ENCODE measurements at places on chromosomes 13 and 19. TPM values are rescaled to one million over a fixed set of nuclear protein-coding genes. Genes with fewer than 3 reads are reported as not detected.

Gene C19orf38
- 1.9 TPM for polyA plus RNA-seq

Gene TPTE2
- polyA plus RNA-seq, result not detected

Gene CACNG8
- polyA plus RNA-seq, result 4.3 TPM

DNA sequence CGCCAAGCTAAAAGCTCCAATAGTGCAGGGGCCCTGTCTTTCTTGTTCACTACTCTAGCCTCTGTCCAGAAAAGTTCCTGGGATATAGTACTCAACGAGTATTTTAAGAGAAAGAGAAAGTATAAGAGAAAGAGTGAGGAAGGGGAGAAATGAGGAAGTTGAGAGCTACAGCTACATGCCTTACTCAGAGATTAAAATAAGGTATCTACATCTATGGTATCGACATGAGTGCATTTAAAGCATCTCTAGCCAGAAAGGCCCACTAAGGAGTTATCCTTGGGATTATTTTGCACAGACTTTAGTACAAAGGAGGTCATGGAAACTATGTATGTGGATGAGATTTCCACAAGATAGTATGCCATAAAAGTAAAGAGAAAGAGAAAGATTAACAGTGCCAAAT, 28.5 kb downstream of the MYCBP2 start:
- DNase-seq, result no peak

Gene TTC9B
- polyA plus RNA-seq, result 25.0 TPM

DNA sequence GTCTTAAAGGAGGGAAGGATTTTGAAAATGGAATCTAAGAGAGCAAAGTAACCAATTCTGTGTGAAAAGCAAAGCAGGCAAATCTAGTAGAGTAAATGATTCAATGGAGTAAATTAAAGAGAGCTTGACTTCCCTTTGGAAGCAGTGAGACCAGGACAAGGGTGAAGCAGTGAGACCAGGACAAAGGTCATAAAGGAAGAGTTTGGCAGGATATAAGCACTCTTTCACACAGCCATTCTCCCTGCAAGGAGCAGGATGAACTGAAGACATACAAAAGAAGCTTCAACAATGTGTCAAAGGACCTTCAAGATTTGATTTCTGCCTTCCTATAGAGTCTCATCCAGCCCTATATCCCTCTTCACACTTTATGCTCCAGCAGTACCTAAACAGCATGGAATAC, 123.8 kb downstream of the ENOX1 start:
- no peak for DNase-seq

DNA sequence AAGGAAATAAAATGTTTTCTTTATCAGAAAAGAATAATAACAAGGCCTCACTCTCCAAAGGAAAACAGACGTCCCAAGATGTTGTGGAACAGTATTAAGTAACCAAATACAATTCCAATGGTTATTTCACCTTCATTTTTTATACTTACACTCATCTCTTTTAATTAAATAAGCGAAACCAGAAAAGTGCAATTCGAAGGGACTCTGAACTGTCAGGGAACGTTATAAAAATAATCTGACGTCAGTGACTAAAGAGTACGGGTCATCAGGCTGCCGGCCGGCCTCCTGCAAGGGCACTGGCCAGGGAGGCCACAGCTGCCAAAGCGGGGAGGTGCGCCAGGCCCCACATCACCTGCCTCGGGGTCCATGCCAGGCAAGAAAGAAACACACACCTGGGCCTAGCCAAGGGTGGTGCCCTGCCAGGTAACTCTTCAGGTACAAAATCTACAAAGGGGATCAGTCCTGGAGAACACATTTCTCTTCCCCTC, 61.2 kb downstream of the CDADC1 start:
- DNase-seq, result no peak

- DNase-seq, result no peak
Observed at GRCh38 chr19:38015216-38015615, 108.2 kb downstream of the SIPA1L3 start.

GRCh38 chr19:28862238-28862637, 350.7 kb downstream of the UQCRFS1 start:
- DNase-seq, result no peak

Gene LHFPL6
- polyA plus RNA-seq, result 26.4 TPM

Gene DAND5
- 0.56 TPM for polyA plus RNA-seq

DNA sequence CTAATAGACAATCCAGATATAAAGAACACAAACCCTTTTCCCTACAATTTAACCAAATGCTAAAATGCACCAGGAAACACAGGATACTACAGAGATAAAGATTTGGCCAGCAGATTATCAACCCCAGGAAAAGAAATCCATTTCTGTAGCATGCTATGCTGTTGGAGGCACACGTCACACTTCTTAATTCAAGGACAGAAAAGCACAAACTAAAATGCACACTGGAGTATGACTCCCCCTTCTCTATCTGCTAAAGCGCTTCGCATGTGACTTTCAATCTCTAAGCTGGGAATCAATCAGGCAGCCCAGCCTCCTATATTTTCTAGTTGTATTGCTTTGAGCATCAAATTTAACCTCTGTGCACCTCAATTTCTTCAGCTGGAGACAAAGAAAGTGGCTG, 22.2 kb downstream of the ABCC4 start:
- DNase-seq, result no peak

Gene PEAK3
- not detected for polyA plus RNA-seq

Gene PSG1
- not detected for polyA plus RNA-seq

DNA sequence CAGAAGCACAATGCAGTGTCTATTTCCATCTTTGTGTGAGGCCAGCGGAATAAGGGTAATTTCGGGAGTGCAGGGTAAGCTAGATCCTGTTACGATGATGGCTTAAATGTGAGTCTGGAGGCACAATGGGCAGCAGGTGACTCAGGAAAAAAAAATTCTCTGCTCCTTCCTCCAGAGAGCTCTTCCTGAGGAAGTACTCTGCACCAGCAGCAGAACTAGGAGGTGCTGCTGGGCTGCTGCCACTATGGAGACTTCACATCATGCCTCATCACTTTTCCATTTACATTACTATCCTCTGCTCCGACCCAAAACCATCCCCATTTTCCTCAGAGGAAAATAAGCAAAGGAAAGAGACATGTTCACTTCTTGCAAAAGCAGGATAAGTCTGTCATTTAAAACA, 282.0 kb downstream of the DNAJC15 start:
- DNase-seq, result no peak

- no peak for DNase-seq
Observed at GRCh38 chr19:43457809-43458208, 7.6 kb downstream of the LYPD3 start.

DNA sequence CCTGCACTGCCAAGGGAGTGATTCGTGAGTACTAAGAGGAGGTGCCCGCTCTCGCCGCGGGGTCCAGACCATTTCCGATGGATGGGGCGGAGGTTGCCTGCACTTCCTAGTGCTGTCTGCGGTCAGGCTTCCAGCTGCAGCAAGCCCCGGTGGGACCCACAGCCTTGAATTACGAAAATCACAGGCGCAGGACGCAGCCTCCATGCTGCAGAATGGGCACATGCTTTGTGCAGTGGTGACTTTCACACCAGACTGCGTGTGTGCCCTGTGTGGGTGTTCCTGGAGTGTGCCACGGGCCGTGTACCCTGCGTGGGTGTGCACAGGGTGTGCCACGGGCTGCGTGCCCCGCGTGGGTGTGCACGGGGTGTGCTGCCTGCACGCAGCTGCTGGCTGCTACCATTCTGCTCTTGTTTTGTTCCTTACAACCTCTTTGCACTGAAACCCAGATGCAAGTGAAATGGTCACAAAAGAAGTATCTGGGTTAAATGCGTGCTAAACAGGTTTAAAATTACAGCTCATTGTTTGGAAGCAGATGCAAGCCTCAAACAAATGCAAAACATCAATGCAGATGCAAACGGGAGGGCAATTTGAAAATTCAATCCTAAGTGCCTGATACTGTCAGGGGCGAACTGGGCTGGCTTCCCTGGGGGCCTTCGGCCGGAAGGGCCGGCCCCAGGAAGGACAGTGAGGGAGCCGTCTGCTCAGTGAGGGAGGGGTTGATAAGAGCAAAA, 221.2 kb upstream of the SOX1 start:
- peak; percentile 39 for DNase-seq

DNA sequence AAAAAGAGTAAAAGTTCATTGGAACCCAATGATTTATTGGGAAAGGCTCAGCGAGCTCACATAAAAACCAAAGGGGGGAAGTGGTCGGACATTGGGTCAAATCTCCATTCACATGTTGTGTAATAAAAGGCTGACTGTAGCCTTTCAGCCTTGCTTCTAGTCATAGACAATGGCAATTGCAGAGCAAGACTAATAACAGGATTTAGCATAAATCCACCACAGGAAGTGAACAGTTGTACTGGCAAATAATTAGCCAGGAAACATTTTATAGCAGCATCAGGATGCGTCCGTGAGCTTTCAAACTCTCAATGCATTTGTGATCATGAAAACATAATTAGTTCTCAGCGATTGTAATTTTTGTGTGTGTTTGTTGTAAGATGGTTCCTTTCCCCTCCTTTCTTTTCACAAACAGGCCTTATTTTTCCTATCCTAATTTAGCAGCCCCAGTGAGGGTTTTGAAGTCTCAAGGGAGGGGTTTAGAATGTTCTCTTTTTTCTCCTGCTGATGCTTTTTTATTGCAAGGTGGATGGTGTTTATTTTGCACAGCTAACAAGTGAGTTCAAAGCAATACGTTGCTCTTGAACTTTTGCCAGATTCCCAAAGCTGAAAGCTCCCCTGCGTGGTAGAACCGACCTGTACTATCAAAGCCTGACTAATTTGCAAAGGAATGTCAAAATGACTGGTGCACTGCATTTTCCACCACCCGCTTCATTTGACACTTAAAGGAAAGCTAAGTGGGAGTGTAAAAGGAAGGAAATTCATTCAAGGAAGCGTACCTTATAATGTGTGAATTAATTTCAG, 105.6 kb downstream of the SPRY2 start:
- DNase-seq, result peak; percentile 58

DNA sequence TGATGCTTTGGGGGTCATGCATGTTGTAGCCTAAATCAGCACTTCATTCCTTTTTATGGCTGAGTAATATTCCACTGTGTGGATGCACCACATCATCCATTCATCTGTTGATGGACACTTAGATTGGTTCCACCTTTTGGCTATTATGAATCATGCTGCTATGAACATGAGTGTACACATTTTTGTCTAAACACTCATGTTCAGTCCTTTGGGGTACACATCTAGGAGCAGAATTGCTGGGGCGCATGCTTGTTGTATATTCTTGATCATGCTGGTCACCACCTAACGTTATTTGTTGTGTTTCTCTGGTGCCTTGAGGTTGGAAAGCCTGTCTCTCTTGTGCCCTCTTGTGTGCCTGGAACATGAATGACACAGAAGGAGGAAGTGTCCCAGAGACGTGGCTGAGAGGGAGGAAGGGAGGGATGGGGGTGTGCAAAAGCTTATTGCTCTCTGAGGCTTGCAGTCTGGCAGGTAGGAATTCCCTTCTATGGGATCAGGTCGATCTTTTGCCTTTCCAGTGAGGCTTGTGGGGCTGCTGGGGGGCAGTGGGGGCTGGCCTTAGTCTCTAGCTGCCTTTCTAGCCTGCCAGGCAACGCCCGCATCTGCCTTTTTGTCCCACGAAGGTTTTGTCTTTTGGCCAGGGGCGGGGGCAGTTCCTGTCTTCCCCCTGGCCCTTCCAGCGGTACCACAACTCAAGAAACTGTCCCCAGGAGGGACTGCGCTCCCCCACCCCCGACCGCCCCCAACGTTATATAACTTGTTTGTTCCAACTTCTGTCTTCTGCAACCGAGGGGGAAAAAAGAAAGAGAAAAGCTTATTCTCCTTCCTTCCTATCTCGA, 7.6 kb downstream of the KLHL26 start:
- DNase-seq, result no peak

Gene LRRC8E
- polyA plus RNA-seq, result 1.3 TPM

Gene ZIC2
- polyA plus RNA-seq, result 300 TPM

Gene SYNGR4
- 8.6 TPM for polyA plus RNA-seq

Gene ZSCAN4
- polyA plus RNA-seq, result not detected

DNA sequence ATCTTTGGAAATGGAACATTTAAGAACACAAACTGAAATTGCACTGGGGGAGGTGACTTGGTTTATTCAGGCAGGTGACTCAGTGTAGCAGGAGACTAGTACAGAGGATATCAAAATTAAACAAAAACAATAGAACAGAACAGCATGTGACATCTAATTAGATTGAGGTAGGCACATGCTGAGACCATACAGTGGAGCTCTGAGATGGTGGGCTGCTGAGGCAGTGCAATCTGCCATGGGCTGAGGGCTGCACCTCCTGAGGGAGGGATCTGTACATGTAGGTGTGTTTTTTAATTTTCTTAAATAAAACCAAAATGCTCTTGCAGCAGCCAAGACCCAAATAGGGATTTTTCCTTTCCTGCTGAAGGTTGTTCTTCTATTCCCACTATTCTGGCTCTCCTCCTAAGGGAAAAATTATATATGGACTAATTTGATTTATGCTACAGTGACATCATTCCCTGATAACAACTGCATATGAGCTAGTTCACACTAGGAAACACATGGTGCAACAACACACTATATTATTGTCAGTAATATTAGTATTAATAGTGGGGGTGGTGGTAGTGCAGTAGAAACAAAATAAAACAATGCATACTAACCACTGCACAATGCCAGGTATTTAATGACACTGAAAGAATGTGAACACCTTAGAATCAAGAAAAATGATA, 48.0 kb downstream of the LNX2 start:
- DNase-seq, result no peak

Gene NOSIP
- polyA plus RNA-seq, result 131 TPM

Gene EHD2
- polyA plus RNA-seq, result 21.0 TPM

Gene MIR17HG
- not detected for polyA plus RNA-seq

Gene FAM124A
- polyA plus RNA-seq, result 11.3 TPM

All from brain (organoid and tissue), 16 donors.